ENCODE measurements at places on chromosomes 5 and 9. TPM values are rescaled to one million over a fixed set of nuclear protein-coding genes. Genes with fewer than 3 reads are reported as not detected.

- no peaks in the 10 kb centered on the region for H3K27me3 ChIP-seq
- no peak overlapping the region for H3K27ac ChIP-seq
- no peak for DNase-seq
- no peaks in the 10 kb centered on the region for H3K36me3 ChIP-seq
These were observed 4.9 kb upstream of the PGGT1B start for GRCh38 chr5:115267617-115268016.

- H3K27me3 ChIP-seq, result no peaks in the 10 kb centered on the region
- H3K36me3 ChIP-seq, result no peaks in the 10 kb centered on the region
- H3K4me3 ChIP-seq, result no peak overlapping the region
- DNase-seq, result no peak
- peaks cover 29% of the 10 kb centered on the region for H3K4me1 ChIP-seq
These were observed 7.9 kb downstream of the NACC2 start for GRCh38 chr9:136086951-136087740.

- no peak overlapping the region for H3K4me3 ChIP-seq
- no peaks in the 10 kb centered on the region for H3K4me1 ChIP-seq
- no peaks in the 10 kb centered on the region for H3K27me3 ChIP-seq
These were observed 23.5 kb downstream of the SLC6A3 start for GRCh38 chr5:1421521-1422341.

FSTL4 gene
- polyA plus RNA-seq, result 0.08 TPM

DNA sequence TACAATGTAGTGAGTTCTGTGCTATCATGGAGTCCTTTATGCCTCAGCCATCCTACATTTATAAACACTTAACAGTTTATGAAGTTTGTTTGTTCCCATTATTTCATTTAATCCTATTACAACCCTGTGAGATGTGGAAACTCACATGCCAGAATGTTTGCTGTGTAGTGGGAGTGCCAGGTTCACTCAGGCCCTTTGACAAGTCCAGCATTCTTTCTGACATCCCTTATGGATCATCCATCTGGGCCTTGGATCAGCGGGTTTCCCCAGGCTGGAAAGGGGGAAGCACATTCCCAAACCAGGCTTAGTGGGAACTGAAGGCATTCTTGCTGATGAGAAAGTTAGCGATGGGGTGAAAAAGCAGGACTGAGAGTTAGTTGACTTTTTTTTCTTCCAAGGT is 128.1 kb upstream of the OTULINL start:
- H3K27ac ChIP-seq, result no peak overlapping the region
- DNase-seq, result no peak
- no peak overlapping the region for H3K4me3 ChIP-seq
- no peaks in the 10 kb centered on the region for H3K27me3 ChIP-seq
- H3K36me3 ChIP-seq, result peaks cover 67% of the 10 kb centered on the region
- H3K4me1 ChIP-seq, result peaks cover 26% of the 10 kb centered on the region

GRCh38 chr9:727767-728166 is 113.7 kb upstream of the DMRT1 start:
- no peak overlapping the region for H3K27ac ChIP-seq
- DNase-seq, result no peak
- H3K4me1 ChIP-seq, result no peaks in the 10 kb centered on the region
- H3K36me3 ChIP-seq, result no peaks in the 10 kb centered on the region

GRCh38 chr9:71863631-71864030 is 47.4 kb downstream of the ABHD17B start:
- H3K27me3 ChIP-seq, result no peaks in the 10 kb centered on the region
- no peak overlapping the region for H3K4me3 ChIP-seq
- H3K27ac ChIP-seq, result no peak overlapping the region

- H3K4me3 ChIP-seq, result no peak overlapping the region
- no peak for DNase-seq
- no peaks in the 10 kb centered on the region for H3K36me3 ChIP-seq
- H3K27me3 ChIP-seq, result no peaks in the 10 kb centered on the region
- no peak overlapping the region for H3K27ac ChIP-seq
These were observed 60.2 kb downstream of the OSTF1 start for GRCh38 chr9:75148561-75148960.

KIAA0825 gene
- 0.38 TPM for polyA plus RNA-seq

- no peaks in the 10 kb centered on the region for H3K27me3 ChIP-seq
- peaks cover 33% of the 10 kb centered on the region for H3K4me1 ChIP-seq
- H3K36me3 ChIP-seq, result no peaks in the 10 kb centered on the region
- no peak for DNase-seq
These were observed 102.7 kb downstream of the UGCG start for GRCh38 chr9:111999319-111999718.

DNA sequence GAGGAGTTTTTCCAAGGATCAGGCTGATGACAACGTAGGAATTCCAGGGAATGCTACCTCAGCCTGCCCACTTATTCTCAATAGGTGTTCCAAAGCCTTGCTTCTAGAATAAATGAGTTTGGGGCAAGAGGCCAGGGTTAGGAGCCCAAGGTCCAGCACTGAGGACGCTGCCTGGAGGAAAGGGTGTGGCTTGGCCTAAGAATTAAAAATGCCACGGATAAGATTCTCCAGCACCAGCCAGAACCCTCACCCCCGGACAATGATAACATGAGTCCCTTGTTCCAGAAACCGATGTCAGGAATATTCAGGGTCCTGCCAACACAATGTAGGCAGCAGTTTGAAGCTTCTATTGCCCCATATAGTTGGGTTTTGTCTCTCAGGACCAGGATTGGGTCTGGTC is 7.6 kb downstream of the SPRY4 start:
- H3K4me3 ChIP-seq, result no peak overlapping the region
- peaks cover 46% of the 10 kb centered on the region for H3K4me1 ChIP-seq
- H3K36me3 ChIP-seq, result peaks cover 10% of the 10 kb centered on the region
- peaks cover 30% of the 10 kb centered on the region for H3K27me3 ChIP-seq
- no peak for DNase-seq

DNA sequence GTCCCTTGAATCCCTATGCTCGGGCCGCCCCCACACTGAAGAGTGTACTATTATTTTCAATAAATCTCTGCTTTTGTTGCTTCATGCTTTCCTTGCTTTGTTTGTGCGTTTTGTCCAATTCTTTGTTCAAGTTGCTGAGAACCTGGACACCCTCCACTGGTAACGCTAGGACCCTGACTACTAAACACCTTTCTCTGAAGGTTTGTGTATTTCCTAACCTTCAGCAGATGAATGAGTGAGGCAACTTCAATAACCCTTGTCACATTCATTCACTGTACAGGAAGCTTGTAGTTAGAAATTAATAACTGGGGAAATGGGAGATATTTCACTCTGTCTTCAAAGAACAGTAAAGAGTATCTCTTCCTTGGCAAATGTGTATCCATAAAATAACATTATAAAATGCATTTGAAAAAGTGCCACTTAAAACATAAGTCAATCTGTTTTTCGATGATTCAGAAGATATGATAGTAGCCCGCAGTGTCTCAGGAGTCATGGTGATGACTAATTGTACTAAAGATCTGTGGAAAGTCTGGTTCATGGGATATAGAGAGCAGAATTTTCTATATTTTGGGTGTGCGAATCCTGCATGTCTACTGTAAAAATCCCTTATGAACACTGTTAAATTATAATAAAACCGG is 43.2 kb upstream of the ANKH start:
- H3K27me3 ChIP-seq, result no peaks in the 10 kb centered on the region
- DNase-seq, result no peak
- no peak overlapping the region for H3K4me3 ChIP-seq
- H3K27ac ChIP-seq, result no peak overlapping the region

- H3K4me1 ChIP-seq, result peaks cover 35% of the 10 kb centered on the region
- no peak for DNase-seq
- H3K36me3 ChIP-seq, result no peaks in the 10 kb centered on the region
- no peak overlapping the region for H3K4me3 ChIP-seq
- H3K27ac ChIP-seq, result no peak overlapping the region
These were observed 28.1 kb upstream of the F2RL1 start for GRCh38 chr5:76790632-76791290.

- no peak for DNase-seq
- H3K27ac ChIP-seq, result no peak overlapping the region
- H3K4me3 ChIP-seq, result no peak overlapping the region
- H3K4me1 ChIP-seq, result no peaks in the 10 kb centered on the region
- H3K36me3 ChIP-seq, result no peaks in the 10 kb centered on the region
- no peaks in the 10 kb centered on the region for H3K27me3 ChIP-seq
These were observed 17.0 kb downstream of the CTSL start for GRCh38 chr9:87742813-87743428.

PROB1 gene
- polyA plus RNA-seq, result 1.3 TPM

GRCh38 chr5:32031089-32031488 is 143.0 kb downstream of the GOLPH3 start:
- DNase-seq, result no peak
- H3K4me1 ChIP-seq, result no peaks in the 10 kb centered on the region
- H3K4me3 ChIP-seq, result no peak overlapping the region
- H3K27ac ChIP-seq, result no peak overlapping the region
- H3K36me3 ChIP-seq, result no peaks in the 10 kb centered on the region

GRCh38 chr5:76733049-76733417 is 17.1 kb downstream of the F2R start:
- H3K4me1 ChIP-seq, result peaks cover 12% of the 10 kb centered on the region
- no peaks in the 10 kb centered on the region for H3K27me3 ChIP-seq
- no peak for DNase-seq
- H3K27ac ChIP-seq, result no peak overlapping the region

- no peak overlapping the region for H3K27ac ChIP-seq
- no peak overlapping the region for H3K4me3 ChIP-seq
These were observed 32.9 kb downstream of the FAM81B start for GRCh38 chr5:95424016-95424415.

GFPT2 gene
- polyA plus RNA-seq, result 1.2 TPM

DMGDH gene
- 0.06 TPM for polyA plus RNA-seq

DDX4 gene
- 0.07 TPM for polyA plus RNA-seq

NTRK2 gene
- 0.63 TPM for polyA plus RNA-seq

DNA sequence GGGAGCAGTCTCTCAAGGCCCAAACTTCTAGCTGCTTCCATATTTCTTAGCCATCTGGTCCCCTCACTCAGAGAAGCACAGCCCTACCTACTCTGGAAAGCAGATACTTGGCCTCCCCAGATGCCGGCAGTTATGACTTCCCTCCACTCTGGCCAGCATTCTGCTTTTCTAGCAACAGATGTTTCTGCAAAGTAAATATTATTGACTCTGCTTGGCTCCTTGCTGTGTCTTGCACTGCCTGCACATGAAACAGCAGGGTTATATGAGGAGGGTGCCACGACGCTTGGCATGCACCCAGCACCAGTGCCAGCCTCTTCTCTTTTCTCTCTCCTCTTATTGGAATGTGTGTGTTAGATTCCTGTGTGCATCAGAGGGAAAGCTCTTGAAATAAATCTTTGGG is 99.7 kb downstream of the ARHGAP26 start:
- no peaks in the 10 kb centered on the region for H3K27me3 ChIP-seq
- H3K36me3 ChIP-seq, result peaks cover 15% of the 10 kb centered on the region

GRCh38 chr5:10536931-10537579 is 26.8 kb upstream of the ANKRD33B start:
- no peak overlapping the region for H3K4me3 ChIP-seq
- peak overlapping the region; percentile 54 for H3K27ac ChIP-seq
- H3K27me3 ChIP-seq, result peaks cover 14% of the 10 kb centered on the region
- H3K4me1 ChIP-seq, result peaks cover 16% of the 10 kb centered on the region
- DNase-seq, result no peak
- no peaks in the 10 kb centered on the region for H3K36me3 ChIP-seq

- no peaks in the 10 kb centered on the region for H3K36me3 ChIP-seq
- H3K27me3 ChIP-seq, result no peaks in the 10 kb centered on the region
- no peak overlapping the region for H3K4me3 ChIP-seq
- DNase-seq, result no peak
- no peak overlapping the region for H3K27ac ChIP-seq
These were observed 966.3 kb upstream of the C9orf72 start for GRCh38 chr9:28539434-28540070.

DNA sequence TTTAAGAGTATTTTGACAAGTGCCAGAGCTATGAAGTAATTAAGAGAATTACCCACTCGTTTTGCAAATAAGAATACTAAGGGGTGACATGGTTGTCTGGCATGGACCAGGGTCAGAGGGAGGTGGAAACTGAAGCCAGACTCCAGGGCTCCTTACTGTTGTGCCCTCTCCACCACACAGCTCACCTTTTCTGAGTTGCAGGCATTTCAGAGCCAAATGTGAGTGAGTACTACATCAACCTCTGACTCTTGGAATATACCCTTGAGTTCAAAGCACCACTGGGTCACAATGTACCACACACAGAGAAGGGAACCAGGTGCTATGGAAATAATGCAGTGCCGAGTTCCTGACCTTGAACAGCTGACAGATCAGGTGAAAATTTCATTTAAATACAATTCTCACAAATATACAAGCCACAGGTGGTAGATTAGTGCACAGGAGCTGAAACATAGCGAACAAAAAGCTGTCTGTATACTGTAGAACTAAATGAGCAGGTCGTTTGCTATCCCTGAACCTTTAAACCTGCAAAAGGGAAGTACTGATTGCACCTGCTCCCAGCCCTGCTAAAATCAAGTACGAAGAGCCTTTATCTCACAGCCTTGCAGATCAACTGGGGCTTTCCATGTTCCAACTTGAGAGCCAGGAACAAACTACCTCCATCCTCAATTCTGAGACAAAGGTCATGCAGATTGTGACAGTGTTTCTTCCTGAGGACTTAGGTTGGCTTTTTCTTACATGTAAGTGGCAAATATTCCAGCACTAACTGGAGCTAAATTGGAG is 57.0 kb downstream of the GOLM1 start:
- DNase-seq, result no peak
- H3K4me1 ChIP-seq, result no peaks in the 10 kb centered on the region
- no peaks in the 10 kb centered on the region for H3K36me3 ChIP-seq

SCGB3A1 gene
- 1.7 TPM for polyA plus RNA-seq
